ENCODE measurements at places on chromosomes 3 and 15.
A peak's percentile ranks its signal among the peaks of the same experiment; 100 is the strongest.

- H3K4me1 ChIP-seq, result no peaks in the 10 kb centered on the region
- no peaks in the 10 kb centered on the region for H3K27me3 ChIP-seq
- no peaks in the 10 kb centered on the region for H3K36me3 ChIP-seq
Measured at GRCh38 chr3:30908456-30909037, 14.1 kb upstream of the GADL1 start.

DNA sequence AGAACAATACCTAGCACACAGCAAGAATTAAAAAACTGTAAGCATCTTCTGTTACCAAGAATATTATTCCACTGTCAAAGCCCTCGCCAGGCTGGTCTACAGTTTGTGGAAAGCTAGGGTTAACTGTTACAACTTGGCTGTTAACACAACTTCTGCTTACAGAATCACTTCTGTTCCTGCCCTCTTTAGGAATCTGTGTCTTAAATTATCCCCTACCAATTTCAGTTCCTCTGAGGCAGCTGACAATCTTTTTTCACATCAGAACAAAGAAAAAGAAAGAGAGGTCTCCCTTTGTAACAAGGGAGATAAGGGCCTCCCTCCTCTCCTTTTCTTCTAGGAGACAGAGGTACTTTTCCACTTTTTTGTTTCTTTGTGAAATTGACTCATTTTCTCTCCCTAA is 188.9 kb downstream of the FMN1 start:
- no peaks in the 10 kb centered on the region for H3K27me3 ChIP-seq
- H3K4me3 ChIP-seq, result no peak overlapping the region
- no peaks in the 10 kb centered on the region for H3K36me3 ChIP-seq
- no peak overlapping the region for H3K27ac ChIP-seq
- DNase-seq, result no peak
- peaks cover 14% of the 10 kb centered on the region for H3K4me1 ChIP-seq

DNA sequence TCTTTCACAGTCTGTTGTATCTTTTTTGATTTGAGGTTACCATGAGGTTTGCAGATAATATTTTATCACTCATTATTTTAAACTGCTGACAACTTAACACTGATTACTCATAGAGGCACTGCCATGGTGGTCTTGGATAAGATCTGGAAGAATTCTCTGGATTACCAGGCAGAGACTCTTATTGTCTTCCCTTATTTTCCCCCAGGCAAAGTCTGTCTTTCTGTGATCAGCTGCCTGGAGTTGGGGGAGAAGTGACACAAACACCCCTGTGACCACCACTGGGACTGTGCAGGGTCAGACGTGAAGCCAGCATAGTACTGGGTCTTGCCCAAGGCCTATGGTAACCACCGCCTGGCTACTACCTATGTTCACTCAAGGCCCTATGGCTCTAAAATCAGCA is 4.7 kb downstream of the PATL2 start:
- H3K4me3 ChIP-seq, result no peak overlapping the region
- DNase-seq, result no peak
- H3K27ac ChIP-seq, result no peak overlapping the region
- peaks cover 17% of the 10 kb centered on the region for H3K4me1 ChIP-seq

GRCh38 chr3:98732286-98733052 is 30.7 kb upstream of the ST3GAL6 start:
- H3K27ac ChIP-seq, result peak overlapping the region; percentile 92
- peak; percentile 61 for DNase-seq
- peaks cover 51% of the 10 kb centered on the region for H3K4me1 ChIP-seq
- H3K27me3 ChIP-seq, result no peaks in the 10 kb centered on the region
- peak overlapping the region; percentile 85 for H3K4me3 ChIP-seq
- H3K36me3 ChIP-seq, result no peaks in the 10 kb centered on the region

GRCh38 chr15:92163641-92164040 is 230.0 kb upstream of the ST8SIA2 start:
- H3K36me3 ChIP-seq, result peaks cover 28% of the 10 kb centered on the region
- H3K27me3 ChIP-seq, result no peaks in the 10 kb centered on the region
- no peak overlapping the region for H3K27ac ChIP-seq
- DNase-seq, result no peak
- H3K4me1 ChIP-seq, result peaks cover 28% of the 10 kb centered on the region
- no peak overlapping the region for H3K4me3 ChIP-seq

DNA sequence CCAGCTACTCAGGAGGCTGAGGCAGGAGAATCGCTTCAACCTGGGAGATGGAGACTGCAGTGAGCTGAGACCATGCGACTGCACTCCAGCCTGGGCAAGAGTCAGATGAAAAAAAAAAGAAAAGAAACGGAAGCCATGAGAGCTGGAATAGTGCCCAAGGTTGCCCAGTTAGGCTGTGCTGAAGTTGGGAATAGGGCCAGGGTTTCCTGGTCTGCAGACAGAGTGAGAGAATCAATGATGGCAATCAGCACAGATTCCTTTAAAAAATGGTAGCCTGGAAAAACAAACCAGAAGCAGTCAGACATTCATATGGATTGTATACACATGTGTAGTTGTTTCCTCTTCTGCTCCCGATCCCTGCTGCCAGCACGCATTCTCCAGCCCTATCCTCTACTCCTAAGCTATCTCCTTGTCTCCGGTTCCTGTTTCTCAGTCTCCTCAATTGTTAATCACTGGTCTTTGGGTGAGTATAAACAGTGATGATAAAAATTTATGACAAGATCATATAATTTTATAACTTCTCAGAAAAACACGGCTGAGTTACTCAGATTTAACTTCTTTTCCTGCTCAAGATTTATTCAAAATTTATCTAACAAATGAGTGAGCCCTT is 316.2 kb upstream of the UMPS start:
- H3K27ac ChIP-seq, result no peak overlapping the region
- no peaks in the 10 kb centered on the region for H3K27me3 ChIP-seq
- peaks cover 10% of the 10 kb centered on the region for H3K4me1 ChIP-seq
- H3K36me3 ChIP-seq, result peaks cover 35% of the 10 kb centered on the region

DNA sequence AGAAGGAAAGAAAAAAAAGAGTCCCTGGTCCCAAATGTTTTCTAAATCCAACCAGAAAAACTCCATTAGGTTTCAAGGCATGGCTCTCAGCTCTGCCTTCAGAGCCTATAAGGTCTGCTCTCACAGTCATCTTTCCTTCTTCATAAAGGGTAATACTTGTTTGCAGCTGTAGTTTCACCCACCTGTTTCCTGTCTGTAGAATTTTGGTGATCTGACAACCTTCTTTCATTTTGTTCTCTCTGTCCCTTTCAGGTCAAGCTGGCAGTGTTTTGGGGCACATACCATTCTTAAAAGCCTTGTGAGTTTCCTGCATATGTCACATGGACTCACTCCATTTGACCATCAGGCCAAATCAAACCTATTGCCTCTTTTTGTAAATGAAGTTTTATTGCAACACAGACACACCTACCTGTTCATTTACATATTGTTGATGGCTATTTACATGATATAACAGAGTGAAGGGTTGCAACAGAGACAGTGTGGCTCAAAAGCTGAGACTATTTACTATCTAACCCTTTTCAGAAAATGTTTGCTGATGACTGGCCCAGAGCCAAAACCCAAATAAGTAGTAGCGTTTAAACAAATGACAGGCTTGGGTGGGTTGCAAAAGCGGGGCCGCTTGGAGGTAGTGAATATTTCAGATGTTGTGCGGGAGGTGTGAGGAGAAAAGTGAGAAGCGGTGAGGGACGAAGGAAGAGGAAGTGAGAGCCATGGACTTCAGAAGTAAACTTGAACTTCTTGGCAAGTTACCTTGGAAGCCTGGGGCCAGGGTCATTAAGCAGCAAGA is 292.7 kb upstream of the PROK2 start:
- no peaks in the 10 kb centered on the region for H3K36me3 ChIP-seq
- H3K4me1 ChIP-seq, result peaks cover 5% of the 10 kb centered on the region
- no peak for DNase-seq
- H3K27ac ChIP-seq, result no peak overlapping the region

DNA sequence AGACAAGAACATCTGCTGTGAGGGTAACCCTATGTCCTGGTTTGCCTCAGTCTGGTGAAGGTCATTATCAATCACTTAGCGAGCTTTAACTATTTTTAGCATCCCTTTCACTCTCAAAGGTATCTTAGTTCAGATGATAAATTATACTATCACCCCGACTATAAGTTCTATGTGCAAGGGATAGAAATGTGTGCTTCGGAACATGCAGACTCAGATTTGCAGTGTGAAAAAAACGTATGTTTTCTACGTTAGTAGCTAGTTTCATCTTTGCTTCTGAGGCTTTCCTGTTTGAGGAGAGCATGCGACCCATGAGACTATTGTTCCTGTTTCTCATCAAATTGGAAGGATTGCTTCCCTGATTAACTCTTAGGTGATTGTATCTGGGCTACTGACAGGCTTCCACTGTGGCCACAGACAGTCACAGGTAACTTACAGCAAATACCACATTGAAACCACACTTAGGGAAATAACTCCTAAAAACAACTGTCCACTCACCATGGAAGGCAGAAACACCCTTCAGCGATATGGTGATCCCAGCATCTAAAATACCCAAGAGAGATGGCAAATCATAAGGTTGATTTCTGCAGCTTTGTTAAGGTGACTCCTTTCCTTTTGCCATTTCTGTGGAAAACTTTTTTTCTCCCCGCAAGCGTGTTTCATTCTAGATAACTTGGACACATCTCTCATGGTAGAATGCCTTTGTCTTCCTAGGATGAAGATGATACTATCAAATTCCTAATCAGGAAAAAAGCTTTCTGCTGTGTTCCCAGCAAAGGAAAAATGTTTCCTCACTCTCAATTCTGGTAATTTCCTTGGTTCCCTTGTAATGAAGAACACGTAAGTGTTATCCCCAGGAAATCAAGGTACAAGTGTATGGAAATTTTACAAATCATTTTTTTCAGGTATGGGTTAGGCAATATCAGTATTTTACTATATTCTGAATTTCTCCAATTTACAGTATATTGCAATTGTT is 5.2 kb downstream of the GCSAM start:
- H3K4me1 ChIP-seq, result peaks cover 22% of the 10 kb centered on the region
- no peak for DNase-seq
- H3K27ac ChIP-seq, result no peak overlapping the region

- H3K4me3 ChIP-seq, result peak within 1 kb of the TSS; percentile 78
- H3K36me3 ChIP-seq, result peaks cover 25% of the 10 kb centered on the region
- peaks cover 7% of the 10 kb centered on the region for H3K27me3 ChIP-seq
- H3K4me1 ChIP-seq, result peaks cover 68% of the 10 kb centered on the region
- H3K27ac ChIP-seq, result peak within 1 kb of the TSS; percentile 89
Measured at GRCh38 chr15:39580485-39581241, at the start of gene THBS1. THBS1 (plus strand) TSS chr15:39581079; CDS start chr15:39581858, 779 bp downstream.

DNA sequence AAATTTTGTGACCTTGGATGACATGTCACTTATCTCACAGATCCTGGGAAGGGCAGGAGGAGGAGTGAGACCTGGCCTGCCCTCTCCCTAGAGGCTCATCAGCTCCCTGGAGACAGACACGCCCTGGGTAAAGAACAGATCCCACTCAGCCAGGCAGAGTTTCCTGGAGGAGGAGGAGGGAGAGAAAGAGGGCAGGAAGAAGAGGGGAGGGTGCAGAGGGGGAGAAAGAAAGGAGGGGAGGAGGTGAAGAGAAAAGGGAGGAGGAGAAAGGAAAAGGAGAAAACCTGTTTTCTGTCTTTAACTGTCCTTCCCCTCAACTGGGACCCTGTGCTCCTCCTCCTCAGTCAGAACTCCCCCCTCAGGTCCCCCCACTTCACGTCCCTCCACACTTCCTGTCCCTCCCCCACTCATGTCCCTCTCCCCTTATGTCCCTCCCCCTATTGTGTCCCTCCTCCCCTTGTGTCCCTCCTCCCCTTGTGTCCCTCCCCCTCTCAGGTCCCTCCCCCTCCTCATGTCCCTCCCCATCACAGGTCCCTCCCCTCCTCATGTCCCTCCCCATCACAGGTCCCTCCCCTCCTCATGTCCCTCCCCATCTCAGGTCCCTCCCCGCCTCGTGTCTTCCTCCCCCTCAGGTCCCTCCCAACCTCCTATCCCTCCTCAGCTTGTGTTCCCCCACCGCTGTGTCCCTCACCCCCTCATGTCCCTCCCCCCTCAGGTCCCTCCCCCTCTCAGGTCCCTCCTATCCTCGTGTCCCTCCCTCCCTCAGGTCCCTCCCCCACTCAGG is 52.3 kb upstream of the CGNL1 start:
- no peak overlapping the region for H3K4me3 ChIP-seq
- no peaks in the 10 kb centered on the region for H3K36me3 ChIP-seq
- no peak overlapping the region for H3K27ac ChIP-seq

- H3K27ac ChIP-seq, result peak overlapping the region; percentile 49
- DNase-seq, result peak; percentile 28
- no peaks in the 10 kb centered on the region for H3K27me3 ChIP-seq
- H3K36me3 ChIP-seq, result no peaks in the 10 kb centered on the region
- H3K4me3 ChIP-seq, result no peak overlapping the region
Measured at GRCh38 chr15:38879909-38880471, 315.4 kb upstream of the RASGRP1 start.

DNA sequence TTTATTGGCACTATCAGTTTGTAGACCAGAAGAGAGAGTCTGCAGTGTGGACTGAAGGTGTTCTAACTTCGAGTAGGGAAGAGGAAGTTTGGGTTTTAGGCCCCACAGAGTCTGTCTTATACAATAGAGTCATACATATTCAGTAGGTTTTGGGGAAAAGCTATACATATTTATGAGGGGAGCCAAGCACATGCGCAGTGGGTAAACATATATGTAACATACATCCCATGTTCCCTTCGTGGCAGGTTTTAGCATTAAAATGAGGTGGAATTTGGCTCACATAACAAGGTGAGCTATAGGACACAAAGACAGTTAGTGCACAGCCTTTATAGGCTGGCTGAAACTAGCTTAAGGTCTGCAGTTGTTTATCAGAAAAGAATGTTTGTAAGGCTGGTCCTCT is 4.9 kb downstream of the GALK2 start:
- H3K4me1 ChIP-seq, result peaks cover 21% of the 10 kb centered on the region
- no peak for DNase-seq
- H3K4me3 ChIP-seq, result no peak overlapping the region
- no peaks in the 10 kb centered on the region for H3K27me3 ChIP-seq
- H3K27ac ChIP-seq, result no peak overlapping the region

DNA sequence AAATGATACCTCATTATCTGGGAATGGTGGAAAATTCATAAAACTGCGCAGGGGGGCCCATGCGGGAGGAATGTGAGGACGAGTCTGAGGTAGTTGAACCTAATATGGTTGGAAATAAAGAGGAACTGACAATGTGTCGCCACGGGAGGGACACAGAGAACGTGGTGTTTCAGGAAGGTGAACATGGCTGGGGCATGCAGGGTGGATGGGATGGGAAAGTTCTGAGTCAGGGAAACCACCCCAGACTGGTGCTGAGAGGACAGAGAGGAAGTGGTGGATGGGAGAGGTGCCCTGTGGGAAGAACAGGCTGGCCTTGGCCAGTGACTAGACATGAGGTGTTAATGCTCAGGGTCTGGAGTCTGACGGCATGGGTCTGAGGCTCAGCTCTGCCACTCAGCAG is 137.1 kb upstream of the WNT5A start:
- H3K27ac ChIP-seq, result no peak overlapping the region
- H3K27me3 ChIP-seq, result peaks cover 36% of the 10 kb centered on the region
- H3K36me3 ChIP-seq, result no peaks in the 10 kb centered on the region
- no peaks in the 10 kb centered on the region for H3K4me1 ChIP-seq
- DNase-seq, result no peak
- no peak overlapping the region for H3K4me3 ChIP-seq
